ENCODE measurements at places on chromosomes 2 and 18.

- no peak for DNase-seq
These were observed 99.3 kb upstream of the SLC38A11 start for GRCh38 chr2:165054652-165055051.

DNA sequence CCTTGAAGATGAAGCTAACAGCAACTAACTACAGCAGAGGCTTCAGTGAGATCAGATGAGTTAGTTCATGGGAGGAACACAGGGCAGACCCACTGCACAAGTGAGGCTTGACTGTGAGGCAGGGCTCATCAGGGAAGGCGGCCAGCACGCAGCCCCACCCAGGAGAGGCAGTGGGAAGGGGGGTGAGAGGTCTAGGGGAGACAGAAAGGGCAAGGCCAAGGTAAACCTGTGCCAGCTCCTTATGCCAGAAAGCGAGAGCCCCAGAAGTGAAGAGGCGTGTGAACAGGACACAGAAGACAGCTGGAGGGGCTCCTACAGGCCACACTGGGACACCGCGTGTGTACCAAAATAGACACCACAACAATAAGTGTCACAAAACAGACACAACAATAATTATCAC is 48.6 kb downstream of the ANO7 start:
- no peak for DNase-seq

DNA sequence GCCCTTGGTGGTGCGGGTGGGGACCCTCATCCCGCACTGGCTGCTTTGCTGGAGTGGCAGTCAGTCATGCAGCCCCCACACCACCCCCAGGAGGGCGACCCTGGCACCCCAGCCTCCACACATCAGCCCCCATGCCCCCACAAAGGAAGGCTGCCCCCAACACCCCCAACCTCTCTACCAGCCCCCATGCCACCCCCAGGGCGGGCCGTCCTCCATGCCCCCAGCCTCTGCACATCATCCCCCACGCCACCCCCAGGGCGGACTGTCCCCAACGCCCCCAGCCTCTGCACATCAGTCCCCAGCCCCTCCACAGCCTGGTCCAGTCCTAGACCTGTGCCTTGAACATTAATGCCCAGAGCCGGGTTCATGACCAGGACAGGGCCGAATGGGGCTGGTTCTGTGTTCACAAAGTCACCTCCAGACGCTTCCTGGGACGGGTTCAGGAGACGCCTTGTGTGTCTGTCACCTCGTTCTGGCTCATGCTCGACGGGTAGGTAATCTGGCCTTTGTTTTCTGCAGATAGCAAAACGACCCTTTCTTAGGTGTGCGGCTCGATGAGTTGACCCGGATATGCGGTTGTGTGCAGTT is 18.4 kb downstream of the D2HGDH start:
- no peak for DNase-seq

DNA sequence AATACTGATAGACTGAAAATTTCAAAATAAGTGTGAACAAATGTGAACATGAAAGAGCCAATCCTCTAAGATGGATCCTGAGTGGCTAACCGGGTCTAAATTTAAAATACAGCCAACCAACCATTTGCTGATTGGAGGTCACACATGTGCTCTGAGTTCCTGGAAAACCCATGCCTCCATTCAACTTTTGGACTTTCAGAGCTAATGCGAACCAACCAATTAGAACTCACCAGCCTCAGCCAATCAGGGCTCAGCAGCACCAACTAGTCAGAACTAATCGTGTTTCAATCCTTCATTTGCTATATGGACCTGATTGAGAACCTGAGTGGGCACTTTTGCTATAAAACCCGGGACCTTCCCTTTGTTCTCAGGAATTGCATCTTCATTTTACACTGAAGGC is 111.5 kb downstream of the MEP1B start:
- no peak for DNase-seq

GRCh38 chr2:60309336-60309735 is 244.1 kb downstream of the BCL11A start:
- DNase-seq, result no peak

DNA sequence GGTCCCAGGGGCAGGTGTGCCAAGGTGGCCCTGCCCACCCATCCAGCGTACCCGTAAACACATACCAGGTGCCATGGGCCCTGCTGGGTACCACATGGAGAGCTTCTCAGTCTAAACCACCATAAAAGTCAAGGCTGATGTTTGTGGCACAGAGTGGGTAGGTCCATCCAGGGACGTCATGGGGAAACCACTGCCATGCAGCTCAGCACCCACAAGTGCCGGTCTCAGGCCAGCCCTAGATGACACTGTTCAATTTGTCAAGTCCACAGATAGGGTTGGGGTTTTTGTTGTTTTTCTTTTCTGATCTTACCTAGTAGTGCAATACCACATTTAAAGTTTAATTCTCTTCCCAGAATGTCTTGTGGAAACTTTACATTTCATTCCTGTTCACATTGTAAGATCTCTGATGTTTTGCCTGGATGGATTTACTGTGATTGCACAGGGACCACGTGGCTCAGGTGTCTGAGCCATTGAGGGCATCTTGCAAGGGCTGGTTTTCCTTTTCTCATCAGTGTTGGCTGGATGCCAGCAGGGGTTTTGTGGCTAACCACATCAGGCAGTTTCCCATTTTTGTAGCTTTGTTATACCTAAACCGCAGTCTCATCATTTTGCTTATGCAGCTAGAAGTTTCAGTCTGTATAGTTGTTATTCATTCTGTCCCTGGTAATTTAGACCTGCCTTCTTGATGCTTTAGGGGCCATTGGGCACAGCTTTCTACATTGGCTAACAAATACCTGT is 64.7 kb downstream of the STK25 start:
- peak; percentile 12 for DNase-seq

- DNase-seq, result no peak
These were observed 14.7 kb upstream of the SP3 start for GRCh38 chr2:173979751-173980351.

DNA sequence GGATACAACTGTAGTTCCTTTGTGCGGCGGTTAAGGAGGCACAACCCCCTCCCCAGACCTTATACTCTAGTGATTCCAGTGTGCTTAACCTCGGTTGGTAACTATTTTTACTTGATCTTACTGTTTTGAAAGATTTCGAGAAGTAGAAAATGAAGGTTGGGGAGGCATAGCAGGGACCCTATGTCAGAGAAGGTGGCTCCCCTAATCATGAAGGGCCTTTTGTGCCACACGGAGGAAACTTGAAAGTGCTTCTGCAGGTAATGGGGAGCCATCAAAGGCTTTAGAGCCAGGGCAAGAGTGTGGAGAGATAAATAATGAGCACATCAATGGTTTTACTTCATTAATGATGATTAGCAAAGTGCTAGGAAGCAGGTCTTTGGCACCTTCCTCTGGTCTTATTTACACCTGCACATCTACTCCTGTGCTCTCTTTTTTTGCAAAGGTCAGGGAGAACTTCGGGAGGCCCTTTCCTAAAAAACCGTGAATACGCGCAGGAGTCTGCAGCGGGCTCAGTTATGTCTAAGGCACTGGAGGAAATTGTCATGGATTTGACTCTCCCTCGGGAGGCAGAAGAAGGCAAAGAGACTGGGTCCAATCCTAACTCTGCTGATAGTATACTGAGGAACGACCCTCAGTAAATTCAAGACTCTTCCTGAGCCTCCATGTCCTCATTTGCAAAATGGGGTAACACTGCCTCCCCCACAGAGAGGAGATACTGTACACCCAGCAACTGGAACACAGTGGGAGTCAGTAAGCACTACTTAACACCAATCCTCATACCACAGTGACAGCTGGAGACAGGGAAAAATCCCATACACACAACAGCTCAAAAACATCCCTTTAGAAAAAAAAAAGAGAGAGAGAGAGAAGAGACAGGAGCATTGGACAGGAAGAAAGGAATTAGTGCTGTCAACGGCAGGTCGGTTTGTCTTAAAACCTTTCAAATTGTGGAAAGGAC is 81.6 kb downstream of the DDX1 start:
- no peak for DNase-seq

GRCh38 chr2:46498681-46499080 is 19.3 kb downstream of the TMEM247 start:
- DNase-seq, result no peak

DNA sequence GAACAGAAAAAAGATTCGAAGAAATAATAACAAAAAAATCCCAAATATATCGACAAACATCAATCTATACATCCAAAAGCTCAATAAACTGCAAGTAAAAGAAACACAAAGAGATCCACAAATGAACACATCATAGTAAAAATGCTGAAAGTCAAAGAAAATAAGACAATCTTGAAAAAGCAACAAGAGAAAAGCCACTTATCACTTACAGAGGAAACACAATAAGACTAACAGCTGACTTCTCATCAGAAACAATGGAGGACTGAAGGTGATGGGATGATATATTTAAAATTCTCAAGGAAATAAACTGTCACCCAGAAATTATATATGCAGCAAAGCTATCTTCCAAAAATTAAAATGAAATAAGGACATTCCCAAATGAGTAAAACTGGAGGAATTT is 140.3 kb downstream of the NDUFA10 start:
- DNase-seq, result no peak

- DNase-seq, result no peak
These were observed 793.5 kb upstream of the SOX11 start for GRCh38 chr2:4898706-4899105.

DNA sequence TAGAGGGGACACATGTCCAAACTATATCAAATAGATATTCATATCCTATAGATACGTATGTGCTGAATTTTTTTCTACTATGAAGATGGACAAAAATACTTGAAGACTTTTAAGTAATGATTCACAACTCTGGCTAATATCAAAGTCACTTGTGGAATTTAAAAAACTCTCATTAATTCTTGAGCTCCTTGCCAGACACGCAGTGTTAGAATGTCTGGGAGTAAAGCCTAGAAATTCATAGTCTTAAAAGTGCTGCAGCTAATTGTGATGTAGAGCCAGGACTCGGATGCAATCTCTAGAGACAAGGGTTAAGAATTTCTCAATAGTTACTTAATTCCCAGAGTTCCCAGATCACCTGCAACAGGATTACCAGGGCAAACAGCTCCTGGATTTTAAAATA is 107.4 kb downstream of the ARL6IP6 start:
- no peak for DNase-seq

- no peak for DNase-seq
These were observed 1.8 kb upstream of the FRZB start for GRCh38 chr2:182868054-182868796.

DNA sequence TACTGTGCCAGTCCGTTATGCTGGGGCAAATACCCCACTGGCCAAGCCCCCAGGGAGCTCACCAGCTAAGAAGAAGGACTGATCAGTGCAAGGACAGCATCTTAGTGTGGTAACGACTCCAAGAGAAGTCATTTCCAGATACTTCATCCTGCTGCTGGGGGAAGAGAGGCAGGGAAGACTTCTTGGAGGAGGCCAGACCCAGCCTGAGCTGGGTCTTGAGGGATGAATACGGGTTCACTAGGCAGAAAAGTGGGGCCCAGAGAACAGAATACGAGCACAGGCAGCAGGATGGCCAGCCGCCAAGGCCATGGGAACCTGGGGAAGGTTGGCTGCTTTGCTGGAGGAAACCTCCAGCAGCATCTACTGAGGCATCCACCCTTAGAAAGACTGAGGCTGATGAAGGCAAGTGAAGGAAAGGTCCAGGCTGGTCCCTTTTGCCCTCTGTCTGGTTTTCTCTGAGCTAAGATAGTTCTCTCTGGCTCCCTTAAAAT is 84.1 kb downstream of the GLI2 start:
- no peak for DNase-seq

- DNase-seq, result peak; percentile 10
These were observed 51.2 kb upstream of the ALPP start for GRCh38 chr2:232327105-232328031.

GRCh38 chr2:70192516-70192915 is 1.7 kb upstream of the C2orf42 start:
- no peak for DNase-seq

- DNase-seq, result no peak
These were observed 22.7 kb downstream of the LYPD6B start for GRCh38 chr2:149061133-149061745.

All from AG09319 (cell line).